Spleen (tissue), 13 donors: ENCODE measurements at places on chromosomes 5 and 9.

GRCh38 chr5:155068616-155069100 lies 55.1 kb downstream of the KIF4B start:
- no peak for DNase-seq

GRCh38 chr9:96660692-96661248 lies 5.7 kb upstream of the PRXL2C start:
- DNase-seq: no peak

GRCh38 chr9:92808726-92809451 lies 44.3 kb upstream of the BICD2 start:
- DNase-seq: peak; percentile 87

- DNase-seq: no peak
Measured at GRCh38 chr5:5700549-5700948, 278.1 kb downstream of the ICE1 start.

GRCh38 chr9:38277601-38278200 lies 114.8 kb upstream of the ALDH1B1 start:
- DNase-seq: peak; percentile 17

DNA sequence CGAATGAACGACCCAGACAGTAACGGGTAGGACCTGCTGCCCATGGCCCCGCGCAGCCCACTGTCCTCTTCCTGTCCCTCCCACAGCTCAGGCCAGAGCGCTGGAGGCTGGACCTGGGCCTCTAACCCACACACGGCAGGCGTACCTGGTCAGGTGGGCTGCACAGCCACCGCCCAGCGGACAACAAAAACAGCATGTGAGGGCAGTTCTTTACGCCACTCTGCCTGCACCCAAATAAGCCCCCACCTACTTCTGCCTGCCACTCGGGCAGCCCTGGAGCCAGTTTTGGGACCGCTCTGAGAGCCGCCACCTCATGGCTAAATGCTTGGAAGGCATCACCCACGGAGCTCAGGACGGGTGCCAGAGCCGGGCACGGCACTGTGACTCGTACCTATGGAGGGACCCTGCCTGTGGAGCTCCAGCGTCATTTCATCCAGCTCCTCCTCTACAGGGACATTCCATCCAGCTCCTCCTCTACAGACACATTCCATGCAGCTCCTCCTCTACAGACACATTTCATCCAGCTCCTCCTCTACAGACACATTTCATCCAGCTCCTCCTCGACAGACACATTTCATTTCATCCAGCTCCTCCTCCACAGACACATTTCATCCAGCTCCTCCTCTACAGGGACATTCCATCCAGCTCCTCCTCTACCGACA lies 18.9 kb downstream of the CLPTM1L start:
- peak; percentile 69 for DNase-seq

DNA sequence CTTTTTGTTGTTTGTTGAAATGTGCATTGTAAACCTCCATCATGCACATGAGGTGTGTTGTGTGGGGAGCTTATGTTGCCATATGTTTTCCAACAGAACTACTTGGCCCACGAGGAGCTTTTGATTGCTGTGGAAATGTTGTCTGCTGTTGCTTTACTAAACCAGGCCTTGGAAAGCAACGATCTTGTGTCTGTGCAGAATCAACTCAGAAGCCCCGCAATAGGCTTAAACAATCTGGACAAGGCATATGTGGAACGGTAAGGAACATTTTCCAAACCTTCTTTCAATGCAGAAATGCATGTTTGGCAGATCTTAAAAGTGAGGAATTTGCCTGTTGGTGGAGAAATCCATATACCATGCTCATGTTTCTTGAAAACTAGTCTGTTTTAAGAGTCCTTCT lies 22.5 kb downstream of the F2RL2 start:
- DNase-seq: no peak

- no peak for DNase-seq
Measured at GRCh38 chr5:120164986-120165385, 299.1 kb upstream of the PRR16 start.

DNA sequence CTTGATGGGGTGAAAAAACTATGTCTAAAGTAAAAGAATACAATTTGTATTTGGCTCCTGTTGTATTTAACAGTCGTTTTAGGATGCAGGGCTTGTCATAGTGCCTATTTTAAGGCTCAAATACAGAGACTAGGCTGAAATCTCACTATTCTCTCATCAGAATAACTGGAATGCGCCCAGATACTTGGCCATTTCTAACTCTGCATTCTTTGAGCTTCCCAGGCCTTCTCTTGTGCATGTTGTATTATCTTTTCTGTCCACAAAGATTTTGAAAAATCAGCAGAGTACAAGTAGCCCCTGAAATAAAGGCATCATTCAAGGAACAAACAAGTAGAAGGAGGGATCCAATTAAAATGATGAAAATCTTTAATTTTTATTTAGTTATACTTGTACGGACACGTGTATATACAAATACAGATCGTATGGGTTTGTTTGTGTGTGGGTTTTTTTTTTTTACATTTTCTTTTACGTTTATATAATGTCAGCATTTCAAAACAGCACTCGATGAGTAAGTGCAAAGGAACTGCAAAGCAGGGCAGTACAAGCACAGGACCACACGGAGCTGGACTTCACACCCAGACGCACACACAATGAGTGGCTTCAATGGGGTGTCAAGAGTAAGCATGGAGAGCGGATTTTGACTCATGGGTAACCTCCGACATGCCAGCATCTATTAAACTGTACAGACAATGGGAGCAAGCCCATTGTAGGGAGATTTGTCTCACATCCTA lies 294.0 kb downstream of the EFNA5 start:
- DNase-seq: no peak
